ENCODE measurements at places on chromosomes 3 and 15. TPM values are rescaled to one million over a fixed set of nuclear protein-coding genes. Genes with fewer than 3 reads are reported as not detected.

GRCh38 chr15:34366271-34367065 lies 528 bp downstream of the LPCAT4 start:
- no peak for DNase-seq

DNA sequence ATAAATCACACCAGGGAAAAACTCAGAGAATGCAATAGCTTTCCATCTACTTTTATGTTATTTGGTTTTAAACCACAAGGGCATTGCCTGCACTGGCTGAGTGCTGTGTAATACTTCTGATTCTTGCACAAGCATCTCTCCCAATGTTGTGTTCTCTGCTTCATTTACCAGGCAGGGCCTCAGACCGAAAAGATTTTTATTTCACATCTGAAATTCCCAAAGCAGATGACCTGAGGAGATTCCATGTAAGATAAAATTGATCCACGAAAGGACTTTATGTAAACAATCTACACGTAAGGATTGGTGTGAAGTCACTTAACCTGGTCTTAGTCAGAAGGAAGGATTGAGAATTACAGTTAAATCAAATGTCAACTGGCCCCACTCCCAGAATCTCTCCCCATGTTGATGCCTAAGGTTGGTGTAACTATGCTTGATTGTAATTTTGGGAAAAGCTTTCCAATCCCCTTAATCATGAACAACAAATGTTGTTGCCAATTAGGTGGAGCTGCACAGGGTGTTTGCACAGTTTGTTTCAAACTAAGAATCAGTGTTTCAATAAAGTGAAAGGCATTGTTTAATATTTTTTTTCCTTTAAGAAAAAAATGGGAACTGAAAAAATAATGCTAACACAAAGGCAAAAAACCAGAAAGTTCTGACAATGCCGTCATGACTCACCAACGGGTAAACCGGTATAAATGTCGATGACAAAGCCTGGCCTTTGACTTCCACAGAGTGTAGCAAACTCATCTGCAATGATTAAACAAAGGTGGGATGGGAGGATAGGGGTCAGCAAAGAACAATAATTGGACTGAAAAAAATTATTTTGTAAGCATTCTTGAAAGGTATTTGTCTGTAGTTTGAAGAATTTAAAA lies 128.6 kb downstream of the DUT start:
- no peak for DNase-seq

DNA sequence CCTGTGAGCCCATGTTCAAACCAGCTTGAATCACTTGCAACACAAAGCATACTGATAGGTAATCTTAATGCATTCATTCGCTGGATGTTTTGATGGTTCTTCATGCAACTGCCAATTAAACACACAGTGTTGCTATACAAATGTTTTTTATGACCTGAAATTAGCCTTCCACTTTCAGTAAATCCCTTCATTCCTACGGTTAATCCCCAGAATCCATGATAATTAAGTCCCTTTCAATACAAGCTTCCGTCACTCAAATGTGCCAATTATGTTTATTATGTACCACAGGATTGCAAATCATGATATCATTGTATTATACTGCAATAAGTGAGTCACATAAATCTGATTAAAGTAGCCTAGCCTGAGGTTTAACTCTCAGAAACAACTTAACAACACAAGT lies 14.5 kb upstream of the LYZL4 start:
- DNase-seq = no peak

- no peak for DNase-seq
Measured at GRCh38 chr3:156664831-156665178, 9.6 kb upstream of the TIPARP start.

DNA sequence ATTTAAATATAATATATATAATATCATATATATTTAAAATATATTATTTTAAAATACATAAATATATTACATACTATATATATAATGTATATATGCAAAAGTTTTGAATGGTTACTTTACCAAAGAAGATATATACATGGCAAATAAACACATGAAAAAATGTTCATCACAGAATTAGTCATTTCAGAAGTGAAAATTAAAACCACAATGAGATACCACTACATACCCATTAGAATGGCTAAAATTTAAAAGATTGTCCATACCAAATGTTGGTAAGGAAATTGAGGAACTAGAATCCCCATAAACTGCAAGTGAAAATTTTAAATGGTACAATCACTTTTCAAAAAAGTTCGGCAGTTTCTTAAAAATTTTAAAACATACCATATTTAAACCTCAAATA lies 23.6 kb upstream of the COL8A1 start:
- DNase-seq = no peak

DNA sequence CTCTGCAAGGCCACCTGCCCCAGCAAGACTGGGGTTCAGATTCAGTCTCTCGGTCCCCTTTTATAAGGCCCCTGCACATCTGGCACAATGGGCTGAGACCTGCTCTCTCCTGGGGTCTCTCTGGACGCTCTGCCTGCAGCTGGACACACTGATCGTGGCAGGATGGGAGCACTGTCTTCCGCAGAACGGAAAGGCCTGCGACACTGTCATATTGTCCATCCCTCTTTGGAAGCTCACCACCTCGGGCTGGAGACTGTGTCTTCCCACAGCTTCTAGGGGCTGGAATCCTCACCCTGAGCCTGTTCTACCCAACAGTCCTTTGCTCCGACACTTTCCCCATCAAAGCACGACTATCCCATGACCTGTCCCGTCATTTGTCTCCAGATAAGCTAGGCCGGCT lies 11.5 kb upstream of the IGDCC4 start:
- DNase-seq = no peak

DNA sequence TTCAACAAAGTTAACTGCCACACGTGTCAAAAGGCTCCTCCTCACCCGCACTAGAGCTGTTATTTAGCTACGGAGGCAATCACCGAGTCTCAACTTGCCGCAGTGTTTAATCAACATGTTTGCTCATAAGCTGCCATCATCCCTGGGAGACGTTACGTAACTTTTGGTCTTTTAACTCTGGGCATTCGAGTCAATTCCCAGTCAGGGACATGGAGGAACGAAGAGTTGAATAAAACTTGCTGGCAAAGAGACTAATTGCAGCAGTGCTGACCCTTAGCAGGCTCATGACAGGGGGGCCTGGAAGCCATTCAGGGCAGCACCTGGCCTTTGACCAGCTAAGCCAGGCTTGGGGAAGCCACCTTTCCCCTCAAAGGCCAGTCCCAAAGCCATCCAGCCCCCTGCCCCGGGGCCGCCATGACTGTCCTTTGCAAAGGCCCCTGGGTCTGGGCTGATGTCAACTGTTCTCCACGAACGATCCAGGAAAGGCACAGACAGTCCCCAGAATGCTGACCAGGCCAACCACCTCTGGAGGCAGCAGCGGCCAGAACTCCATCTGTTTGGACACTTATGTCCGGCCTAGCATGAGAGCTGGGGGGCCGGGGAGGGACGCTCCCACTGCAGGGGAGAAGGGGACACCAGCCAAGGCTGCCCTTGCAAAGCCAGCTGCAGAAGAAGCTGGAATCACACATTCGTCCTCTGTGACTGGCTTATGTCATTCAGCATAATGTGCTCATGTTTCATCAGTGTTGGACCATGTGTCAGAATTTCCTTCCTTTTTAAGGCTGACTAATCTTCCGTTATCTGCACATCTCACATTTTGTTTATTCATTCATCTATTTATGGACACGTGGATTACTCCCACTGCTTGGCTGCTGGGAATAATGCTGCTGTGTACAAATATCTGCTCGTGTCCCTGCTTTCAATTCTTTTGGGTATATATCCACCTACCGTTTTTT lies 43.7 kb downstream of the PCSK6 start:
- DNase-seq = no peak

- peak; percentile 98 for DNase-seq
Measured at GRCh38 chr15:62742409-62743171, 300.0 kb upstream of the TPM1 start.

- no peak for DNase-seq
Measured at GRCh38 chr15:67149068-67149772, 83.8 kb downstream of the SMAD3 start.

DNA sequence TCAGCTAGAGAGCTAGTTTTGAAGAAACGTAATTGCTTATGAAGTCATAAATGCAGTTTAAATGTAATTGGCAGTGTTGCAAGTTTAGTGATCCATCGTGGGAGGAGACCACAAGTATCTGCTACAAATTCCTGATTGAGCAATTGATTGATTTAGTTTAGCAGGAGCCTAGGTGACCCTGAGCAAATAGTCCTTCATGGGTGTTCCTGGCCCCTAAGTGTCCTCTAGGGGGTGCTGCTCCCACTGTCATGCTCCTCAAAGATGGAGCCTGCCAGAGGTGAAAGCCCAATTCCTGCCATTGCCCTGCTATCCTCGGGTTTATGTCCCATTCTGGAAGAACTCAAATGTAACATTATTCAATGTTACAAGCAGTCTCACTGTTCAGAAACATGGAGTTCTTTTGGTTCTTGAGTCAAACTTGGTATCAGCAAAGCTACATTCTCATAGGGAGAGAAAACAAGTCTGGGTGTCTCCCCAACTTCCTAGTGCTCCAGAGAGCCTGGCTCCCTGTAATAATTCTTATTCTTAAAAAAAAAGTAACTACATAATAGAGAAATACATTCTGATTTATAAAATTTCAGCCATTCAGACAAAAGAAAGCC lies 29.8 kb upstream of the SENP5 start:
- no peak for DNase-seq

GRCh38 chr3:53235545-53235944 lies 20.3 kb downstream of the TKT start:
- DNase-seq = no peak

DNA sequence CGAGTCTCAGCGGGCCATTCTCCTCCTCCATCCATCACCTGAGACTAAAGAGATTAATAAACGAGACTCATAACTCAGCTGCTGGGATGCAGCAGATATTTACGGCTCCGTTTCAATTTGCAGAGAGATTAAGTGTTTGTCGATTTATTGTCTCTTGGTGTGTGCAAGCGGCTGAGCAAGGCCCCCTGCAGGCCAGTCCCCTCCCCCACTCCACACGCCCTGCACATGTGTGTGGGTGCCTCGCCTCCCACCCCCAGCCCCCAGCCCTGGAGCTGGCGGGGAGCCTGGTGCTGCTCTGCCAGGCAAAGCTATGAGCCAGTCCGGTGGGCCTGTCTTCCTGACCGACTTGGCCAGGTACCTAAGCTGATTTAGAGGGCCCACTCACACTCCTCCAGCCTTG lies 63.0 kb downstream of the CYP11A1 start:
- DNase-seq = no peak

DNA sequence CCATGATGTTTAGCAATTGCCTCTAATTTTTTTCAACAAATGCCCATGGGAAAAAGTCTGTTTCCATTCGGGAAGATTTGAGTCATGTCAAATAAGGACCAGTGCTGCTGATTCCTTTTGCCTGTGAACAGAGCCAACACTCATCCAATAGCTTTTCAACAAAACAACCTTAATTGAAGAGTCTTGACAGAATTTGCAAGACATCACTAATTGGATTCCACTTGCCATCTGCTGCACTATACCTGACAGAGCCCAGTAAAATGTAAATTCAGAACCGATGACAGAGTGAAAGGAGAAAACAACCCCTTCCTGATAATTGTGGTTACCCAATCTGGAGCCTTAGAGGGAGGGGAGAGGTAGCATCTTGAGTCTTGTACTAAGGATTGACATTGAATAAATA lies 426.7 kb downstream of the AGBL1 start:
- DNase-seq = no peak

- no peak for DNase-seq
Measured at GRCh38 chr3:177177749-177178221, 19.5 kb downstream of the TBL1XR1 start.

GRCh38 chr3:24494618-24495325 lies at the start of gene THRB:
THRB (minus strand) TSS chr3:24494850.
- DNase-seq = no peak

- no peak for DNase-seq
Measured at GRCh38 chr15:100934726-100935125, 15.6 kb downstream of the LRRK1 start.

- DNase-seq = no peak
Measured at GRCh38 chr3:140268103-140268502, 333.1 kb downstream of the CLSTN2 start.

GRCh38 chr15:66043264-66043663 lies 174.0 kb downstream of the RAB11A start:
- DNase-seq = no peak

GRCh38 chr15:72207558-72208085 lies 10.0 kb upstream of the GRAMD2A start:
- DNase-seq = no peak

DNA sequence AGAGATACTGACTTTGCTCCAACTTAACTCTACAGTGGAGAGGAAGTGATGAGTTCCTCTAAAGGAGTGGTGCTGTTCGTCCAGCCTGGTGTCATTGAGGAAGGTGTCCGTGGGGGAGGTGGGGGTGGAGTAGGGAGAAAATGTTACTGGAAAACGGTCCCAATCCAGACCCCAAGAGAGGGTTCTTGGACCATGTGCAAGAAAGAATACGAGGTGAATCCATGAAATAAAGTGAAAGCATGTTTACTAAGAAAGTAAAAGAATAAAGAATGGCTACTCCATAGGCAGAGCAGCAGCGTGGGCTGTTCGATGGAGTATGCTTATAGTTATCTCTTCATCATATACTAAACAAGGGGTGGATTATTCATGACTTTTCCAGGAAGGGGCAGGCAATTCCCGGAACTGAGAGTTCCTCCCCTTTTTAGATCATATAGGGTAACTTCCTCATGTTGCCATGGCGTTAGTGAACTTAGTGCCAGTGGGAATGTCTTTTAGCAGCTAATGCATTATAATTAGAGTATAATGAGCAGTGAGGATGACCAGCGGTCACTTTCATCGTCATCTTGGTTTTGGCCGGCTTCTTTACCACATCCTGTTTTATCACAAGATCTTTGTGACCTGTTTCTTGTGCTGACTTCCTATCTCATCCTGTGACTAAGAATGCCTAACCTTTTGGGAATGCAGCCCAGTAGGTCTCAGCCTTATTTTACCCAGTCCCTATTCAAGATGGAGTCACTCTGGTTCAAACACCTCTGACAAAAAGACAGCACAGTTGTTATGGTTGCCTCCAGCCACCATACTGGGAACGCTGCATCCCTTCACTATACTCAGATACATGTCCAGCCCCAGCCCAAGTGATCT lies 38.6 kb downstream of the CLEC3B start:
- DNase-seq = no peak

DNA sequence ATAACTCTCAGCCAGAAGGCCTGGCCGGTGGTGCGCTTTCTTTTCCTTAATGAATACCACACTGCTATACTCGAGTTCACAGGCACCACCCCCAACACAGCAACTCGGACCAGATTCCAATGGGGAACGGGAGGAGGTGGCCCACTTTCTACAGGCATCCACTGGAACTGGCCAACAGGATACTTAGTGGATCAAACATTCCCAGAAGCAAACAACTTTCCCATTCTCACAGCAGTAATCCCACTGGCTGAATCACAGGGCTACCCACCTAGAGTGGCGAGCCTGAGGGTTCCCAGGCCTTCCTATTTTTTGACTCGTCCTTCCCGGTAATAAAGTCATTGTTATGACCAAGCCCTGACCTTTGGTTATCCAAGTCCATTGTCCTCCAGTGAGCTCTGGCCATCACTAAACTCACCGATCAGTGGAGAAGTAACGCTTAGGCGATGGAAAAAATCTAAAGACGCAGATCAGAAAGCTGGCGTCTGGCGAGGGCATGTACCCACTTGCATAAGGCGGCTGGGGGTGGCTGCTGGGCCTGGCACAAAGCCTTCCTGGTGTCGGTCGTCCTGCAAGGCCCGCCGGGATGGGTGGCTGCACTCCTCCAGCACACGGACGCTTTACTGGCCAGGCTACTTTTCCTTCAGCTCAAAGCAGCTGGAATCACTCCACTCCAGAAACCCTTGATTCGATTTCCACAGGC lies 1.2 kb downstream of the EOGT start:
- DNase-seq = no peak

Gene THPO
- total RNA-seq = 0.74 TPM

Gene HYAL1
- 17.7 TPM for total RNA-seq

Gene ACSBG1
- 3.4 TPM for total RNA-seq

Gene TLR9
- total RNA-seq = not detected

Gene SPINK8
- not detected for total RNA-seq

Gene LIPC
- not detected for total RNA-seq
